Esophagus squamous epithelium (tissue), 5 donors: ENCODE measurements at places on chromosomes 12 and 14. TPM values are rescaled to one million over a fixed set of nuclear protein-coding genes. Genes with fewer than 3 reads are reported as not detected.

The PLBD1 gene
- 32.4 TPM for total RNA-seq

The KLRC1 gene
- total RNA-seq, result not detected

The AICDA gene
- total RNA-seq, result not detected

The RNF212B gene
- total RNA-seq, result not detected

The ENDOU gene
- total RNA-seq, result 112 TPM

The BEGAIN gene
- 1.5 TPM for total RNA-seq

The COX6A1 gene
- 809 TPM for total RNA-seq

The SLC38A6 gene
- 14.1 TPM for total RNA-seq
